ENCODE measurements at places on chromosomes 16 and 17.

GRCh38 chr17:76268015-76268749, 3.0 kb downstream of the UBALD2 start:
- DNase-seq, result peak; percentile 75

DNA sequence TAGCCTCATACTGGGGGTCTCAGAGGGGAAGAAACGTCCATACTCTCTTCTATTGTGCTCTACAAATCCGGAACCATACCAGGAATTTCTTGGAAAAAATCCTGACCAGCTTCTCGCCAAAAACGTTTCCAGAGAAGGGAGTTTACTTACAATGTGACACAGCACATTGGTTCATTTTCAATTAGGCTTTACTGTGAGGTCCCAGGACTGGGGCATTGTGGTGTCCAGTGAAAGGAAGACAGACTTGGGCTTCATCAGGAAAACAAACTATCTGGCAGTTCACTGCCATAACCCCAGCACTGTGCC, 14.7 kb downstream of the MPP2 start:
- no peak for DNase-seq

GRCh38 chr17:79038545-79039135, 14.7 kb downstream of the C1QTNF1 start:
- peak; percentile 91 for DNase-seq

DNA sequence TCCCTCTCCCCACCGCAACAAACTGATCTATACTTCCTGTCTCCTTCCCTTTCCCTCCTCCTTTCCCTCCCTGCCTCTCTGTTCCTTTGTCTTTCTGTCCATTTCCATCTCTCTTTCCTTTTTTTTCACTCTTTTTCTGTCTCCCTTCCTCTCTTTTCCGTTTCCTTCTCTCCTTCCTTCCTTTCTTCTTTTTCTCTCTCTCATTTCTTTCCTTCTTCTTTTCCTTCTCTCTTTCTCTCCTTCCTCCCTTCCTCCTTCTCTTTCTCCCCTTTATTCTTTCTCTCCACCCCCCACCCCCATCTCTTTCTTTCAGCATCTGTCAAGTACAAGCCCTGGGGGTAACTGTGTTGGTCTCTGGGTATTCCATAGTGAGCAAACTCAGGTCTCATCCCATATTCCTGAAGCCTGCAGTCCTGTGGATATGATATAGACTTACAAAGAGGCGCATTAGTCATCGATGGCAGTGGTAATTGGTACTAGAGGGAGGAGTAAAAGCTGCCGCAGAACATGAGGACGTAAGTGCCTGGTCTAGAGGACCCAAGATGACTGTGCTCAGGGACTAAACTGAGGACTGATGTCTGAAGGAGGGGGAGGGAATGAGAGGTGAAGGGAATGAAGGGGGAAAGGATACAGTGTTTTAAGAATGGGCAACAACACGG, 50.4 kb downstream of the VAT1L start:
- peak; percentile 30 for DNase-seq

Data from fibroblast of upper back skin (primary cell).